Activated naive CD8-positive, alpha-beta T cell treated with anti-CD3 and anti-CD28 coated beads for 36 hours (primary cell): ENCODE measurements at places on chromosomes 11 and 22. TPM values are rescaled to one million over a fixed set of nuclear protein-coding genes. Genes with fewer than 3 reads are reported as not detected.

The TLCD5 gene
- 0.37 TPM for total RNA-seq

GRCh38 chr11:122046846-122047245 lies 69.2 kb downstream of the BLID start:
- DNase-seq: no peak

The MMP7 gene
- not detected for total RNA-seq

The GAB2 gene
- 0.98 TPM for total RNA-seq

DNA sequence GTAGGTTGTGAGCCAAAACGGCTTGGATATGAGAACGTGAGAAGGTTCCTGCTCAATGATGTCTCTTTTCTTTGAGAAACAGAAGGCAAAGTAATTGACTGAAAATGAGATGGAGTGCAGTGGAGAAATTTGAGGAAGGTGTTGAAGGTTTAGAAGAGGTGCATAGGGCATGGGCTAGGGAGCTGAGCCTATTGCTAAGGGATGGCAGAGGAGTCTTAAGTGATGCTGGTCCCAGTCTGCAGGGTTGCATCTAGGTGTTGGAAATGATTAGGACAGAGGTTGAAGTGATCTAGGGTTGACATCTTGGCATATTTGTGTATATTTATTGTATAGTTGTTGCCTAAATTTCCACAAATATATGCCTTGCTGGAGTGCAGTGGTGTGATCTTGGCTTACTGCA lies 2.3 kb downstream of the BIRC3 start:
- no peak for DNase-seq

- DNase-seq: no peak
Measured at GRCh38 chr11:488992-489391, 18.1 kb downstream of the RNH1 start.

DNA sequence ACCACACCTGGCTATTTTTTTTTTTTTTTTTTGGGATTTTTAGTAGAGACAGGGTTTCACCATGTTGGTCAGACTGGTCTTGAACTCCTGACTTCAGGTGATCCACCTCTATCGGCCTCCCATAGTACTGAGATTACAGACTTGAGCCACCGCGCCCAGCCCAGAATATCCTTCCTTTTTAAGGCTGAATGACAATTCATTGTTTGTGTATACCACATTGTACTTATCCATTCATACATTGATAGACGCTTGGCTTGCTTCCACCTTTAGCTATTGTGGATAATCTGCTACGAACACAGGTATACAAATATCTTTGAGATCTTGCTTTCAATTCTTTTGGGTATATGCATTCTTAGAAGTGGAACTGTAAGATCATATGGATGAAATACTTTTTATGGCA lies 10.8 kb upstream of the RASSF10 start:
- no peak for DNase-seq

- no peak for DNase-seq
Measured at GRCh38 chr11:133995066-133995465, 38.3 kb upstream of the IGSF9B start.

DNA sequence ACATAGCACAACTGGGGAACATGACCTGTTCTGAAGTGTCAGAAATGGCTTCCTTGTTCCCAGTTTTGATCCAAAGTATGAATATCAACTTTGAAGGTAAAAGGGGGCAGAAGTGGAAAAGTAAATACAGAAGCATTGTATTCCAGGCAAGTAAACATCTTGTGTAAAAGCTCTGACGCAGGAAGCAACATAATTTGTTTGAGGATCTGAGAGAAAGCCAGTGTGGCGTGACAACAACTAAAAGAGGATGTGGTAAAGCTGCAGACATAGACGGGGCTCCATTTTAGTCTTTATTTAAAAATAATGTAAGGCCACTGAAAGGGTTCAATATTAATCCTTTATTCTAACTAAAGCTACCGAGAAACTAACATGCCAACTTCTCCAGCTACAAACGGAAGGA lies 310.2 kb downstream of the DLG2 start:
- DNase-seq: no peak

- no peak for DNase-seq
Measured at GRCh38 chr11:132072044-132072857, 701.8 kb downstream of the NTM start.

- peak; percentile 18 for DNase-seq
Measured at GRCh38 chr11:72240461-72241290, 3.3 kb downstream of the PHOX2A start.

GRCh38 chr11:12109591-12110196 lies 696 bp upstream of the MICAL2 start:
- DNase-seq: peak; percentile 30

The SF3A1 gene
- 244 TPM for total RNA-seq

- DNase-seq: no peak
Measured at GRCh38 chr22:47281126-47282106, 519.0 kb downstream of the TBC1D22A start.

The TOLLIP gene
- total RNA-seq: 36.0 TPM

- no peak for DNase-seq
Measured at GRCh38 chr22:42064629-42065028, 6.0 kb downstream of the NAGA start.

The SLCO2B1 gene
- not detected for total RNA-seq

GRCh38 chr11:85589373-85589772 lies 37.8 kb downstream of the DLG2 start:
- no peak for DNase-seq

The NRGN gene
- total RNA-seq: 7.8 TPM

DNA sequence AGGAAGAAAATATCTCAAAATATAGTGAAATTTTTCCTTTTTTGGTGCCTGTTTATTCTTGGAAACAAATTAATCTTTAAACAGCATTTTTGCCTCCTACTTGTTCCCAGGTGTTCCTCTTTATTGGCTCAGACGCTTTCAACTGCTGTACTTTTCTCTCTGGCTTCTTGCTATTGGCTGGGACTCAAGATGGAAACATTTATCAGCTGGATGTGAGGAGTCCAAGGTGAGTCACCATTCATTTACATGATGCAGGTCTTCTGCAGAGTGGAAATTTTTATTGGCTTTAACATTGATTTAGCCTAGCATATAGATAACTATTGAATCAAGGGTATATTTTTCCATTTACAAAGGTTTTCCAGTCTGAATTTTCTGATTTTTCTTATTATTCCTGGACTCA lies 34.4 kb upstream of the DNAJB13 start:
- no peak for DNase-seq

GRCh38 chr11:36488096-36488495 lies 22.0 kb downstream of the TRAF6 start:
- no peak for DNase-seq

The MPPED1 gene
- not detected for total RNA-seq

The ACRV1 gene
- total RNA-seq: not detected

- DNase-seq: no peak
Measured at GRCh38 chr11:69445131-69445470, 36.4 kb upstream of the LINC01488 start.

The TMEM134 gene
- total RNA-seq: 45.8 TPM

The ZNF215 gene
- 2.5 TPM for total RNA-seq

GRCh38 chr11:65945430-65945911 lies at the start of gene TSGA10IP:
Gene TSGA10IP, plus strand, starts transcription at chr11:65945480. Its CDS starts 196 bp downstream, at chr11:65945676.
- DNase-seq: no peak

The KRTAP5-9 gene
- total RNA-seq: not detected

The MUC2 gene
- total RNA-seq: not detected

DNA sequence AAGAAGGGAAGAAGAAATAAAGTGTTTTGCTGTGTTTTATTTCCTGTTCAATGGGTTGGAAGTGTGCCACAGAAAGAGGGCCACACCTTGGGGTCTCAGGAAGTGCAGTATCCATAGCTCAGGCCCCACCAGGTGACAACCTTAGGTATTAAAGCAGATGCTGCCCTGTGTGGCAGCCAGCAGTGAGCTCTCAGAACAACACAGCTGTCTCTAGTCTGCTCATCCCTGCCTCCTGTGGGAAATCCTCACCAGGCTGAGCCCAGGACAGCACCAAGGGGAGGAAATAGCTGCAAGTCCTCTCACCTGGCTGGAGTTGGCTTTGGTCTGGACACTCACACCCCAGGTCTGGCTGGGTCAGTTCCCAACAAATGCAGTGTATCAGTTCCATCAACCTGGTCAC lies 25.1 kb downstream of the ARL14EP start:
- no peak for DNase-seq

The TESMIN gene
- total RNA-seq: 3.2 TPM

DNA sequence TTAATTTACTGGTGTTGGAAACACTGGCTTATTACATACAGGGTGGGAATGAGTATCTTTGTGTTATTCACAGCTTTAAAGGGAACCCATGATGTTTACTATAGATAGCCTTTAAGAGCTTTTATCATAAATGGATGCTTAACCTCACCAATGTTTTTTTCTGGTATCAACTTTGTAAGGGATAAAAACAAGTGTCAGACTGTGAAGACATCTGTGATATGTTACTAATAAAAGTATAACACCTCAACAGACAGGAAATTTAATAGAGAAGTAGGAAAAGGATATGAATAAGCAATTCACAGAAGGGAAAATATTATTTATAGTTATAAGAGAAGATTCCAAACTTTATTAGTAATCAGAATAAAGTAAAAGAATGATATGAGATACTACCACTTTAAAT lies 46.3 kb downstream of the ACAT1 start:
- DNase-seq: no peak

The KRTAP5-1 gene
- total RNA-seq: not detected

The PPARA gene
- 6.4 TPM for total RNA-seq

- no peak for DNase-seq
Measured at GRCh38 chr11:111067994-111068393, 177.5 kb upstream of the POU2AF2 start.

DNA sequence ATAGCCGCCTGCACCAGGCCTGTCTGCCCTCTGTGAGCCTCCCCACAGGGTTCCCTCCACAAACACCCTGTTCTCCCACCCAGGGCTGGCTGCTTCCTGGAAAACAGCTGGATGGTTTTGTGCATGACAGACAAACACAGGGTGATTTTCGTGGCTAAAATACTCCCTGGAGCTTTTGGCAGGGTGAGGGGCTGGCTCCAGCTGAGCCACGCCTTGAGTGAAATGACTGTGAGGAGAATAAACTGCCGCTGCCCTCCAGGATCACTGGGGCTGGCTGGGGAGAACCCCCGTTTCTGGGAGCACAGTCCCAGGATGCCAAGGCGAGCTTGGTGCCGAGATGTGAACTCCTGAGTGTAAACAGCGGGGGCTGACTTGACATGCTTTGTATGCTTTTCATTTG lies 20.3 kb upstream of the PPP6R3 start:
- DNase-seq: no peak

The PATE2 gene
- not detected for total RNA-seq

The ANO5 gene
- total RNA-seq: 0.28 TPM

The EPS8L2 gene
- total RNA-seq: 13.3 TPM

DNA sequence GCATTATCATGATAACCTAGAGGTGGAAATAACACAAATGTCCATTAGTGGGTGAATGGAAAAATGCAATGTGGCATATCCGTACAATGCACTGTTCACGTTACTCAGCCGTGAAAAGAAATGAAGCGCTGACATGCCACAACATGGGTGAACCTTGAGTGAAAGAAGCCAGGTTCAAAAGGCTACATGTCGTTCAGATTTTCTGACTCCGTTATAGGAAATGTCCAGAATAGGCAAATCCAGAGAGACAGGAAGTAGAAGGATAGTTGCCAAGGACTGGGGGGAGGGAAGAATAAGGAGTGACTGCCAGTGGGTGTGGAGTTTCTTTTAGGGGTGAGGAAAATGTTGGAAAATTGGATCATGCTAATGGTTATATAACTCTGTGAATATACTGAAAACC lies 133.8 kb downstream of the ATXN10 start:
- DNase-seq: no peak

DNA sequence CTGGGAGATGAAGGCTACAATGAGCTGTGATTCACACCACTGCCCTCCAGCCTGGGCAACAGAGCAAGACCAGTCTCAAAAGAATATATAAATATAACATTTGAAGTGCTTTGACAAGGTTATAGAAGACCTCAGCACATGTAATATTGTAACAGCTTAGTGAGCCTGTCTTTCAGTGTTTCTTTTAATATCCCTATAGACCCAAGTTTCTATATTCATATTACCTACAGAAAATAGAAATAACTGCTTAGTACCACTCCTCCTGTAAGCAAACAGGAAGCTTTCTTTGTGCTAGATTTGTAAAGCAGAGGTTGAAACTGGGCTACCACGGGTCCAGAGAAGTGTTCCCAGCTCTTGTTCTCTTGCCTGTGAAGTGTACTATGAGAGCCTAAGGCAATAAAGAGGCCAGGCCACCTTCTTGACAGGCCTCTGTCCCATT lies 68.2 kb downstream of the PPP2R1B start:
- DNase-seq: no peak

DNA sequence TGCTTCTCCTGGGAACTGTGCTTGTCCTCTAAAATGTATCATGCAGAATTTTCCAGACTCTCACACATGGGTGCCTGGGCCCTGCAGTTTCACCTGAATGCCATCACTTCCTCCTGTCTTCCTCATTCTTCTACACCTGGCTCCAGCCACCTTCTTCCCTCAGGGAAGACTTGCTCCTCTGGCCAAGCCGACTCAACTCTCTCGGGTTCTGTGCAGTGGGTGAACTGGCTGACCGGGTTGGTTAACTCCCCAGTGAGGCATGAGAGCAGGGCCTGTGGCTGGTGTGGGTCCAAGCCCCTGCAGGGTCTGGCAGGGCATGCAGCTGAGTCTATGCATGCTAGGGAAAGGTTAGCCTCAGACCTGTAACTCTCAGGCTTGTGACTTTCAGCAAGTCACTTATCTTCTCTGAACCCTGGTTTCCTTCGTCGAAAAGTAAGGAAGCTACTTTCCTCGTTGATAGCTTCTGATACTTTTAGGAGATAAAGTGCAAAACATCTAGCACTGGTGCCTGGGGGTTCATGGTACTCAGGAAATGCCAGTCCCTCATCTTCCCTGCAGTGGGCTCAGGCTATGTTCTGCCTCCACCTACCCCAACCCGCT lies 11.9 kb downstream of the CD82 start:
- DNase-seq: no peak

The FGF3 gene
- total RNA-seq: not detected

- no peak for DNase-seq
Measured at GRCh38 chr11:58844361-58845005, at the start of gene GLYATL2. Gene GLYATL2, minus strand, starts transcription at chr11:58844704. Its CDS starts 5,092 bp downstream, at chr11:58839612.

DNA sequence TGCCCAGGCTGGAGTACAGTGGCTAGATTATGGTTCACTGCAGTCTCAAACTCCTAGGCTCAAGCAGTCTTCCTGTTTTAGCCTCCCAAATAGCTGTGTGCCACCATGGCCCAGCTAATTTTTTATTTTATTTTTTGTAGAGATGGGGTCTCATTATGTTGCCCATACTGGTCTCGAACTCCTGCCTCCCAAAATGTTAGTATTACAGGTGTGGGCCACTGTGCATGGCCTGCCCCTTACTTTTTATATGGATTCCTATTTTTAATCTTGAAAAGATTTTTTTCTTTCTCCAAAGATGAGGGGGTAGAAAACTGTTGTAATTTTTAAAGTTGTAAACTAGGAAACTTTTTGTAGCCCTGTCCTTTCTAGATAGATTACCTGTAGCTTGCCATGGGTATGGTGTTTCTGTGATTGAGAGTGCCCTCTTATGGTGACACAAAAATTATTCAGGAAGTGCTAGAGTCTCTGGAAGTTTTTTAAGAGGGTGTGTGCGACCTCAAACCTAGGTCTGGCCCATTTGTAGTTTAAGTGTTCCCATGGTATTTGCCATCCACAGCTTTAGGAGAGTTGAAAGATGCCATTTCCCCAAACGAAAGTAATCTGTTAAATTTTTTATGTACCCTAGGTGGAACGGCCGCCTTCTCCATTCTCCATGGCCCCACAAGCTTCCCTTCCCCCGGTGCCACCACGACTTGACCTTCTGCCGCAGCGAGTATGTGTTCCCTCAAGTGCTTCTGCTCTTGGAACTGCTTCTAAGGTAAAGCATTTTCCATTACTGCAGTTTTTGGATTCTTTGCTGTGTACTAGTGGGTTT lies 32.4 kb downstream of the MCAM start:
- DNase-seq: no peak

- no peak for DNase-seq
Measured at GRCh38 chr11:130614591-130614990, 166.1 kb downstream of the ADAMTS15 start.
